ENCODE measurements at places on chromosomes 4 and X. TPM values are rescaled to one million over a fixed set of nuclear protein-coding genes. Genes with fewer than 3 reads are reported as not detected.
A peak's percentile ranks its signal among the peaks of the same experiment; 100 is the strongest.

DNA sequence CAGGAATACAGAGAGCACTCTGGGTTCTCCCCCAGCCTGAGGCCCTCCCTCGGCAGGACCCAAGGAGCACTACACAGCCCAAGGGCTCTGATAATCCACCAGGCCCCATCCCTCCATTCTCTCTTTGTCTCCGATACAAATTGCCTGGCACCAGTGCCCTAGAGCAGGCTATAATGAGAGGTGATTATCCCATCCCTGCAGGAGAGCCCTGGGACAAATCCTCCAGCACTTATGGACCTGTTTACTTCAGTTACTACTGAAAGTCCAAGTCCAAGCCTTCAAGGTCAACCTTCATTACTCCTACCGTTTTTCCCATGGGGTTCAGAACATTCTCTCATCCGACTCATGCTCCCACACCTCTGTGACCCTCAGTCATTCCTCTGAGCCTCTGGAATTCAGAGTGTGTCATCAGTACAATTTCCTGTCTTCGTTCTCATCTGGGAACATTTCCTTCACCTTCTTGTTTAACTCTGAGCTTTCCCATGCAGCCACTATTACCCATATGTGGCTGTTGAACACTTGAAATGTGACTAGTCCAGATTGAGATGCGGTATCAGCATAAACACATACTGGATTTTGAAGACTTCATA is 299.0 kb downstream of the RAPGEF2 start:
- DNase-seq: no peak

DNA sequence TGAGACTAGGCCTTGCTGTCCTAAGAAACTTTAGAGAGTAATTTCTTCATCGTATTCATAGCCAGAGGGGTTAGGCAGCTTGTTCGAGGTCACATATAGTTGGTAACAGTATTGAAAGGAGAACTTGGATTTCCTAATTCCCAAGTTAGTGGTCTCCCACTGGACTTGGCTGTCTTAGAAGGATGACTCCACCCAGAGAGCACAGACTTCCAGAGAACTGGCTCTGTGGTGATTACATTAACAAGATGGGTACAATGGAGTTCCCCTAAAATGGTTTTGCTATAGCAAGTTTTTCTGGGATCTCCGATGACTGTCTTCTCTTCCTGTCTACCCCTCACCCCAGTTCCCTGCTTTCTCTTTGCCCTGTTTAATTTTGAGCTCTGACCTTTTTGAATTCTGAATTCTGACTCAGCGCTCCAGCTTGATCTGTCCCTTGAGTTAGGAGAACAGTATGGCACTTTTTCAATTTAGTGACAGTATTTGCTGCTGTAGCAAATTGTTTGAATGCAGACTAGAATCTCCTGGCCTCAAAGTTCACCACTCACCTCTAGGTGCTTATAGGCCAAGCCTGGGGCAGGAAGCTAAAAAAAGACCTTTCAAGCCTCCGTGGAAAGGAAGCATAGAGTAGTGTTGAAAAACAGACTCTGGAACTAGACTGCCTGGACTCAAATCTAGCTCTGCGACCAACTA is 6.9 kb downstream of the MSN start:
- no peak for DNase-seq

- DNase-seq: no peak
These were observed 522.5 kb upstream of the AGA start for GRCh38 chr4:177964693-177965168.

GRCh38 chrX:150118476-150118875 is 180.2 kb upstream of the EOLA2 start:
- DNase-seq: no peak

DNA sequence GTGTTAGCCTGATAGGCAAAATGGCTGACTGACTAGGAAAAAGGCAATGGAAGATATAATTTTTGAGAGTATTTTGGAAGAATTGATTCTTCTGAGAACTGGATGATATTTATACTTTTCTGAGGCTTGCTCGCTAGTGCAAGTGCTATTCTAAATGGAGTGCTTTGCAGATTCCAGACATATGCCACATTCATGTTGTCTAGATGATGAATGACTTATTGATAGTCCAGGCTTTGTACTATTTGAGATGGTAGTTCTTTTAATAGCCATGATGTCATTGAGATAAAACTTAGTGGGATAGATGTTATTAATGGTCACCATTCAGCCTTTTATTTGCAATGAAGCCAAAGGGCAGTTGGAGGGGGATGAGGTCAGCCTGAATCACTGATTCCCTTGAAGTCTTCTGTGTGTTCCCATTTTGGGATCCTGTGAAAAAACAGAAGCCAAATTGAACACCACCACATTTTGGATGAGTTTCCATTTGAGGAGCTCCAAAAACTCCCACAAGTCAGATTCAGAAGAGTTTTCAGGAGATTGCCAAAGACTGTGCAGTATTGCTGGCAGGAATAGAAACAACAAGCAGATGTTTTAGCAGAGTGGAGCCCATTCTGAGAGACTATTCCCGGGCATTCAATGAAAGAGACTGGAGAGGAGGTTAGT is 184.1 kb downstream of the IL1RAPL2 start:
- DNase-seq: no peak

CPLX1 gene
- polyA plus RNA-seq: 2.2 TPM

DNA sequence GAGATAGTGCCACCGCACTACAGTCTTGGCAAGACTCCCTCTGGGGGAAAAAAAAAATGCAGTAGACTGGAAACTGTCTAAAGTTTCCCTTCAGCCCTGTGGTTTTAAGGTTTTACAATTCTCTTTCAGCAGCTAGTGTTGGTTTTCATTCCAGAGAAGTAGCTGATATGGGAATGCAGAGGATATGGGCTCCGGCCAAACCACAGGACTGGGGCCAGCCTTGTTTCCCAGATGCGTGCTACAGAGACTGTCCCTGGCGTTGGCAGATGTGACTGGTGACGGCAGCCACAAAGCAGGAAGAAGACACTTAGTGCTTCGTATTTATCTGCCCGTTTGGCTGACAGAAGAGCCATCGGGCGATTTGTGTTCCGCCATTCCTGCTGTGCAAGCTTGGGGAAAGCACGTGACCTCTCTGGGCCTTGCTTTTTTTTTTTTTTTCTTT is 43.2 kb downstream of the ZBTB49 start:
- no peak for DNase-seq

- no peak for DNase-seq
These were observed 39.3 kb upstream of the MXD4 start for GRCh38 chr4:2301225-2301642.

GRCh38 chrX:72478351-72478750 is 94.3 kb downstream of the HDAC8 start:
- no peak for DNase-seq

- no peak for DNase-seq
These were observed 45.1 kb upstream of the SLC4A4 start for GRCh38 chr4:71293705-71294104.

ADGRG4 gene
- not detected for polyA plus RNA-seq

GRCh38 chrX:56219700-56220099 is 12.5 kb upstream of the KLF8 start:
- DNase-seq: no peak

- no peak for DNase-seq
These were observed 345.1 kb downstream of the ARHGAP10 start for GRCh38 chr4:148076964-148077363.

- DNase-seq: peak; percentile 4
These were observed 22.1 kb downstream of the YIPF7 start for GRCh38 chr4:44629280-44629866.

DNA sequence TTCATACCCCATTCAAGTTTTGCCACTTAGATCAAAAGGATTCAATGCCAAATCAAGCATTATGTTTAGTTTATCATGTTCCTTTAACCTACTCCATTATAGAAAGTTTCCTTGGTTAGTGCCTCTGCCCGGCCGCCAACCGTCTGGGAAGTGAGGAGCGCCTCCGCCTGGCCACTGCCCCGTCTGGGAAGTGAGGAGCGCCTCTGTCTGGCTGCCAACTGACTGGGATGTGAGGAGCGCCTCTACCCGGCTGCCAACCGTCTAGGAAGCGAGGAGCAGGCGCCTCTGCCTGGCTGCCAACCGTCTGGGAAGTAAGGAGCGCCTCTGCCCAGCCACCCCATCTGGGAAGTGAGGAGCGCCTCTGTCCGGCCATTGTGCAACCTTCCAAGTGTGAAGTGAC is 36.3 kb upstream of the PDGFRA start:
- DNase-seq: no peak

DNA sequence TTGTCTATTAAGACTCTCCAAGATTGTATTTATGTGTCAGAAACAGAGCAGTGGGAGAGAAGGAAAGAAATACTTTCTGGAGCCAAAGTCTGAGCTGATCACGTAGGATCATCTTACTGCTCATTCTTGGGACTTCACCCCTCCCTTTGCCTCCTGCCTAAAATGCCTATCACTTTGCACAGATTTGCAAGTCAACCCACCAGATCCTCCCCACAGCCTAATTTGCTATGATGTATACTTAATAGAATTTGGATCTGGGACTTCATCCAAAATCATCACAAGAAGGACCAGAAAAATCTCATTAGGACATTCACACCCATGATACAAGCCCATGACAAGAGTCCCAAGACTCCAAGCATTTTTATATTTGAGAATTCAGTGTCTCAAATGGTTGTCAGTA is 290.2 kb downstream of the FBXW7 start:
- DNase-seq: no peak

GRCh38 chr4:21768349-21769310 is 179.9 kb downstream of the KCNIP4 start:
- no peak for DNase-seq

CSAG3 gene
- polyA plus RNA-seq: not detected

DNA sequence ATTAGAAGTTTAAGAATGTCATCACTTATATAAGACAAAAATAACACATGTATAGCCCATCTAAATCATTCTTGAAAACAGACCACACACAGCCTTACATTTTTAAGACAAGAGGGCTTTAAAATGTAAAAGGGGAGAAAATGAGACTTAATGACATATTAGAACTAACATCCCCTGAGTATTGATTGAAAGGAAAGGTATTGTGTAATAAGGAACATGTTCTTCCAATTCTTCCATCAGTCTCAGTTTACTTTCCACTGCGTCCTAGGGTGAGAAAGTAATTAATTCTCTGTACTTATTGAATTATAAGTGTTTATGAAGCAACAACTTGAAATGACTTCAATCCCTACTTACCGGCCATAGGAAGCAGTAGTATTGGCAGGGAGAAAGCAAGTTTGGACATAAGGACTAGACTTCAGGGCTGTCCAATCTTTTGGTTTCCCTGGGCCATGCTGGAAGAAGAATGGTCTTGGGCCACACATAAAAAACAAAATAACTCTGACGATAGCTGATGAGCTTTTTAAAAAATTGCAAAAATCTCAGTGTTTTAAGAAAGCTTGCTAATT is 202.7 kb upstream of the SPRY1 start:
- no peak for DNase-seq

ERVMER34-1 gene
- 3.6 TPM for polyA plus RNA-seq

PCDH7 gene
- 19.3 TPM for polyA plus RNA-seq

DNA sequence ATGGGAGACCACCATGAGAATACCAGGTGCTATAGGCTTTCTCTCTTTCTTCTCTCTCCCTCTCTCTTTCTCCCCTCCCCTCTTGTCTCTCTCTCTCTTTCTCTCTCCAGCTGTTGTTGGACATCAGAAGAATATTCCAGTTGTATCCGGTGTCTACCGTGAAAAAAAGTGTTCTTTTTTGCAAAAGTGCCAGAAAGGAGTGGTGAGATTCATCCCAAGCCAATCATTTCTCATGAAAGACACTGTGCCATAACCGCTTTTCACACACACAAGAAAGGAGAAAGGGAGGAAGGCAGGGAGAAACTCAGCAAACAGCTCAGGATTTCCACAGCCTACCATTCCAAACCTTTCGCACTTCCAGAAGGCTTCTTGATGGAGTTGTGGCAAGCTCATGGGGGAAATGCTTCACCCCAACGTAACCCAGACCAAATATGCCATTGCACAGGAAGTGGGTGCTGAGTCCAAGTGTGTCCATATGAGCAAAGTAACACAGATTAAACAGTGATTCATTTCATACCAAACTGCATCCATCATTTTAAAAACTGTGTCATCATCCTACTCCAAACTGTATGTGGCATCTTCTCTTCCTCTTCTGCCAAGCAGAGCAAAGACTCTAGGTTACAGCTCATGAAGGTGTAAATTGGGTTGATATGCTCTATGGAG is 224.0 kb downstream of the APBB2 start:
- DNase-seq: no peak

- DNase-seq: no peak
These were observed 68.1 kb upstream of the NAP1L5 start for GRCh38 chr4:88765729-88766128.

SYN1 gene
- 6.5 TPM for polyA plus RNA-seq

GRCh38 chrX:13661735-13662288 is 8.9 kb downstream of the TCEANC start:
- DNase-seq: no peak

SFRP2 gene
- 15.9 TPM for polyA plus RNA-seq

DNA sequence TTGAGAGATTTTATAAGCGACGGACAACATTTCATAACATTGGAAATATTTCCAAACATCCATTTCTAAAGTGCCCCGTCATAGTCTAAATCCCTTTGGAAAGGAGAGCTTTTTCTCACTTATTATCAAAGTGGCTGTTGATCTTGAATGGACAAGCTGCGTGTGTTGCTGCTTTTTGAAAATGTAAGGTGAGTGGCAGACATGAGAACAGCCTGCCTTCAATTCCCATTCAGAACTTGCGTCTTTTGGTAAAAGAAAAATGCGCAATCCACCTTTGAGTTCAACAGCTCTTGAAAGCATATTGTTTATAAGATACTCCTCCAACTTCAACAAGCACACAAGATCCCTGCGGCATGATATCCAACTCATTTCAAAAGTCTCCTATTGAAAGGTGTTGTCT is 138.2 kb upstream of the PSAPL1 start:
- DNase-seq: no peak

- DNase-seq: no peak
These were observed 38.4 kb upstream of the FAM9B start for GRCh38 chrX:9072281-9072680.

GRCh38 chr4:28250646-28251045 is 1390.0 kb downstream of the STIM2 start:
- no peak for DNase-seq

FAAH2 gene
- 14.4 TPM for polyA plus RNA-seq

- DNase-seq: no peak
These were observed 473.5 kb upstream of the FAM241A start for GRCh38 chr4:111671756-111672155.

All from left renal cortex interstitium (tissue), 4 donors.